Activated CD8-positive, alpha-beta memory T cell treated with anti-CD3 and anti-CD28 coated beads for 1 hour (primary cell): ENCODE measurements at places on chromosomes 3 and 15.

- no peak for DNase-seq
Measured at GRCh38 chr3:162269636-162270458, 773.2 kb downstream of the OTOL1 start.

GRCh38 chr3:10763248-10763620 is 52.8 kb upstream of the SLC6A11 start:
- no peak for DNase-seq

- peak; percentile 16 for DNase-seq
Measured at GRCh38 chr3:119352034-119352609, 57.9 kb downstream of the ARHGAP31 start.

- no peak for DNase-seq
Measured at GRCh38 chr3:129327510-129327909, 48.8 kb downstream of the HMCES start.

DNA sequence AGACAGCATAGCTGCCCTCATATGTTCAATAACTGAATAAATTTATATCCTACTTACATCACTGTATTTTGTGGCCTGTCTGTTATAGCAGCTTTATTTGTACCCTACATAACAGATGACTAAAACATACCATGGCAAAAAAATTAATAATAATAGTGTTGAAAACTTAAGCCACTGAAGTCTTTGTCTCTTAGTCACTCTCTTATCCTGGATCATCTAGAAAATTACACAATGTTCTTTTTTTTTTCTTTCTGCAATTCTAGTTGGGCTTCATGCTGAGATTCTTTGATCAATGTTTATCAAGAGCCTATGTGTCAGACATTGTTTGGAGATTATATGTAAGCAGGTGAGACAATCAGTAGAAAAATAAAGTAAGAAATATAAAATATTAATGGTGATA is 519.3 kb upstream of the ARPP21 start:
- DNase-seq = no peak

- DNase-seq = no peak
Measured at GRCh38 chr15:84649706-84650105, 4.4 kb downstream of the WDR73 start.

DNA sequence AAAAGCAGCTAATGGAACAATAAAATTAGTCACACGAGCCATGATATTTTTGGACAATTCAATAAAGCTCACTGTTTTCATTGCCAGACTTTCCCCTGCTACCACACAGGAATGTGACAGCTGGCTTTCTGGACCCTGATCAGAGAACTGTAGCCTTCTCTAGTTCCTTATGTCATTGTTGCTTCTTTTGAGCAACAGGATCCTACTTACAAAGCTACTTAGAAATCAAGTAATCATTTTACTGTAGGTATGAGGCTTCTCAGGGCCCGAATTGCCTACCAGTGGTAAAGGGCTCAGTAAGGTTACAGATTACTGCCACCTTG is 94.3 kb upstream of the AADACL2 start:
- DNase-seq = no peak

GRCh38 chr3:23019596-23020300 is 183.4 kb upstream of the UBE2E2 start:
- no peak for DNase-seq

- DNase-seq = no peak
Measured at GRCh38 chr3:78963771-78964170, 804.0 kb downstream of the ROBO1 start.
